ENCODE measurements at places on chromosomes 7 and 10.

- DNase-seq: no peak
Measured at GRCh38 chr7:93159490-93159889, 11.3 kb upstream of the SAMD9L start.

GRCh38 chr7:122402235-122402634 lies 97.7 kb upstream of the FEZF1 start:
- no peak for DNase-seq

DNA sequence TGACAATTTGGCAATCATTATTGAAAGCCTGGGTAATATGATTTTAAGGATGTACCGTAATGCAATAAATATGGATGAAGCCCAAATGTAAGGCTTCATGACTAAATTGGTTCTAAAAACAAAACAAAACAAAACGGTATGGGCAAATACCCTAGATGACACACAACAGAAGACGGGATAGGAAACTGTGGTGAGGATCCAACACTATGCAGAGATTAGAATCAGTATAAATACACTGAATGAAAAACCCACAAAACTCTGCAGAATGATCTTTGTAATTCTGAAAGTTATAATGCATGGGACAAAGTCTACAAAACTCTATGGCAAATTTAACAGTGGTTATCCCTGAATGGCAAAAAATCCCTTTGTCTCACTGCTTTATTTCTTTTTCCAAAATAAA lies 57.6 kb downstream of the MALSU1 start:
- DNase-seq: no peak

DNA sequence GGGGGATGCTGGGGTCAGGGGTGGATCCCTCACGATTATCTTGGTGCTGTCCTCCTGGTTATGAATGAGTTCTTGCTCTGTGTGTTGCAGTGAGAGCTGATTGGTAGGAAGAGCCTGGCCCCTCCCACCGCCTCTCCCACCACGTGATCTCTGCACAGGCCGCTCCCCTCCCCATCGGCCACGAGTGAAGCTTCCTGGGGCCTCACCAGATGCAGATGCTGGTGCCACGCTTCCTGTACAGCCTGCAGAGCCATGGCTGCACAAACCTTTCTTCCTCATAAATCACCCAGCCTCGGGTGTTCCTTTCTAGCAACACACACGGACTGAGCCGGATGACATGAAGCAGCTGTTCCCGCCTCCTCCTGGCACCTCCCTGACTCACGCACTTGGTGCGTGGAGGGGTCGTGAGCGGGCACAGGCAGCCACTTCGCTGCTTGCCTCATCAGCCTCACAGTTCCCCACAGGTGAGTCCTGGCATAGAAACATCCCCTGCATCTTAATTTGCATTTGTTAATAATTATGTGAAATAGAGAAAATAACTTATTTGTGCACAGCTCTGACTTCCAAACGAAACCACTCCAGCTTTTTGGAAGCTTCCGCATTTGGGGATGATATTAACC lies 210.8 kb downstream of the ADARB2 start:
- DNase-seq: no peak

- no peak for DNase-seq
Measured at GRCh38 chr7:134121632-134122139, 5.5 kb upstream of the LRGUK start.

- DNase-seq: no peak
Measured at GRCh38 chr7:92244808-92245486, 767 bp downstream of the KRIT1 start.

GRCh38 chr10:86264481-86265231 lies 101.9 kb downstream of the GRID1 start:
- DNase-seq: no peak

DNA sequence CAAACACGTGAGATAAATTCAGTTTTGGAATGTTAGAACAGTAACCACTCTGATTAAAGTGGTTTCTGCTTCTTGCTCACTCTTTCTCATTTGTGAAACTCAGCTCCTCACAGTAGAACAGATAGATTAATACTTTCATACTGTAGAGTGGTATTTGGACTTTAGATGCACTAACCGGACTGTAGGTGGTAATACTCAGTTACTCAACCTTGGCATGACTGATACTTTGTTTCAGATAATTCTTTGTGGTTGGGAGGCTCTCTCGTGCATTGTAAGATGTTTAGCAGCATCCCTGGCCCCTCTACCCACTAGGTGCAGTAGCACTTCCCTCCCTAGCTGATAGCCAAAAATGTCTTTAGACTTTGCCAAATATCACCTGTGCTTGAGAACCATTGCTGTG lies 37.6 kb downstream of the MCU start:
- DNase-seq: no peak

DNA sequence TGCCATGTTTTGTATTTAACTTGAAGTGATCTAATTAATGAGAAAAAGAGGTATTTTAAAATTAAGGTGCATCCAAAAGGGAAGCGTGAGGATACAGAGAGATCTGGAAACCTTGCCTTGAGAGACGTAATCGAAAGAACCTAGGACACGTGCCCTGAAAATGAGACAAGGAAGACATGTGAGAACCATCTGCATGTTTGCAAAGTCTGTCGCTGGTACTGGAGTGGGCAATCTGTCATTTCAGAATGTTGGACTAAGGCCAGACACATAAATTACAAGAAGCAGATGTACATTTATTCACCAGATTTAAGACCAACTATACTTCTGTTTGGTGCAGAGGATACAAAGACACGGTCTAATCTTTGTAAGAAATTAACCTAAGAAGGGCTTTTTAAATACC lies 9.2 kb downstream of the AGR2 start:
- DNase-seq: no peak

DNA sequence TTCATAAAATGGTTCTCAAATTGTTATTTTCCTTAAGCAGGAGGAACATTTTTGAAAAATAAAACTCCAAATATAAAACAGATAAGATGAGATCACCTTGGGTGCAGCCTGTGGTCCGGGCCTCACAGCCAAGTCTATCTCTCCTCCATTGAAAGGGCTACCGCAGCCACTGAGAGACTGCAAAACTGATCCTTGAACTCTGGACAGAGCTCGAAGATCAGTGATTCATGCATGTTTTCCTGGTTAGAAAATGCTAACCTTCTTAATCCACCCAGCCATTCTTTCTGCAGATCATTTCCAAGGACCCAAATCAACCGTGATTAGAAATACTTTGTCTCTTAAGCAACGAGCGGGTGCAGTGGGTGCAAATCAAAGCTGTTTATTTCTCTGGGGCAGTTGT lies 378.8 kb downstream of the PLXDC2 start:
- no peak for DNase-seq

GRCh38 chr10:26799342-26799741 lies 61.4 kb downstream of the ABI1 start:
- DNase-seq: no peak
